ENCODE measurements at places on chromosomes 3 and 15.

- DNase-seq, result no peak
Measured at GRCh38 chr3:102113421-102114041, 264.2 kb downstream of the NFKBIZ start.

- no peak for DNase-seq
Measured at GRCh38 chr3:55173504-55173903, 245.6 kb upstream of the LRTM1 start.

- no peak for DNase-seq
Measured at GRCh38 chr3:187725653-187726370, 19.5 kb downstream of the BCL6 start.

GRCh38 chr3:123054931-123055330 lies 11.9 kb upstream of the PDIA5 start:
- DNase-seq, result no peak

DNA sequence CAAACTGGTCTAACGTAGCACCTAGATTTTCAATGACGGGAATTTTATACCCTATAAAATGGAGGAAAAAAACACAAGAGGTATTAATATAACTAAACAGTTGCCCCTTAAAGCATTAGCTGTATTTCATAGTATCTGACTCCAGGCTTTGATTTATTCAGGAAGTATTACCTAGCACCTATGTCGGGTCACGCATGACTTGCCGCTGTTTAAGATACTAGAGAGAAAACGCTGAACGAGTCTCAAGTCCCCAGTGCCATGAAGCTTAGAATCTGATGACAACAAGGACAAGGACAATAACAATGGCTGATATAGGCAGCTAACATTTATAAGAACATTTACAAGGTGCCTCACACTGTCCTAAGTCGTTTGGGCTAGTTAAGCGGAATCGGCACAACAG lies 1.9 kb downstream of the SNRPA1 start:
- DNase-seq, result no peak

GRCh38 chr3:134904776-134905646 lies 110.0 kb downstream of the EPHB1 start:
- DNase-seq, result no peak

DNA sequence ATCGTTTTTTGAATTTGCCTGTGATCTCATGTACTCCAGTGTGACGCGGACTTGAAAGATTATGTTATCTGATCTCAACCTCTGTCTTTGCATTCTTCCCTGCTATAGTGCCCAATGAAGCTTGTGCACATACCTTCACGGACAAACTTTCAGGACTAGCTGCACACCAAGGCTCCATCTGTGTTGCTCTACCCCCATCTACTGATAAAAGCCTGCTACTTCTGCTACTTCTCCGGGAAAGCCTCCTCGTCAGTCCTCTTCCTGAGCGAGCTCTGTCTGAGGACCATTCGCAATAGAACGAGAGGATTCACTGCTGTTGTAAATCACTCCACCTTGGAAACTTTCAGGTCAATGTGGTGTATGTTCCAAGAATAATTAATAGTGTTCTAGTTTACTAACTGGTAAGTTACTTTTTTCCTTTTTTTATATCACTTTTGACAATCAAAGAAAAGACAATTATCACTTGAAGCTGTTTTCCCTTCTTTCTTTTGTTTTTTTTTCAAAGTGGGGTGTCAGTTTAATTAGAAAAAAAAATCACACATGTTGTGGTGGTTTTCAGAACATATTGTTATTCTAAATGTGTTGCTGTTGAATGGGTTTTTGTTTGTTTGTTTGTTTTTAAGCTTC lies 217.6 kb downstream of the ARRDC4 start:
- DNase-seq, result peak; percentile 20

GRCh38 chr3:134239538-134239937 lies 11.1 kb downstream of the RYK start:
- no peak for DNase-seq

GRCh38 chr15:72536506-72536905 lies 62.4 kb downstream of the ARIH1 start:
- DNase-seq, result no peak

GRCh38 chr3:108407886-108408285 lies 102.5 kb downstream of the MYH15 start:
- DNase-seq, result peak; percentile 67

- DNase-seq, result no peak
Measured at GRCh38 chr3:99419116-99419515, 219.3 kb upstream of the COL8A1 start.

- peak; percentile 46 for DNase-seq
Measured at GRCh38 chr3:146184241-146185015, 23.4 kb upstream of the PLOD2 start.

DNA sequence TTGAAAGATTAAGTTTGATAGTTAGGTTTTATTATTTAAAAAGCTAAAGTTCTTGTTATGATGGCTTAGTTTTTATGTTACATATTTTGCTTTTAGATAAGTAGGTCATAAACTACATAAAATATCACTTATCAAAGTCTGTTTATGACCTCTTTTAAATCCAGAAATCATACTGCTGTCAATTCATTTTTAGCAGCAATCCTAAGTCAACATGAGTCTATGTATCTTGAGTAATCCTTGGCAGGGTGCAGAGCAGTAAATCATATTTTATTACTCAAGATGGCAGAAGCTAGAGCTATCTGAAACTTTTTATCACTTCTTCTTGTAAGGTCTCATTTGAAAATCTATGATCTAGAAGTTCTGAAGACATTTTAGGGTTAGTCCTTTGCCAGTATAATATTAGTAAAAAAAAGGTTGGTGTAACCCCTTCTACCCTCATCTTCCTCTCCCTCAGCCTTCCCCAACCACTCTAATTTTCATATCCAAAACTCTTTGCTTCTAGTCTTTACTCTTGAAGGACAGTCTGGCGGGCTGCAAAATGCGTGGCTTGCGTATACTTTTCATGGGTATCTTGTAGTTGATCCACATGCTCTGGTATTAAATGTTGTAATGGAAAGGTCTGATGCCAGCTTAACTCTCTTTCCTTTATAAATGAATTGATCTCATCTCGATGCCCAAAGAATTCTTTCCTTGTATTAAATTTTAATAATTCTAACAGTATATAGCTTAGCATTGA lies 134.0 kb upstream of the THRB start:
- no peak for DNase-seq

GRCh38 chr3:194083637-194084224 lies 52.2 kb upstream of the HES1 start:
- DNase-seq, result no peak

- DNase-seq, result no peak
Measured at GRCh38 chr15:88506628-88507027, 39.1 kb downstream of the MRPS11 start.

GRCh38 chr15:68259883-68260282 lies 17.7 kb upstream of the FEM1B start:
- no peak for DNase-seq

- no peak for DNase-seq
Measured at GRCh38 chr3:158920371-158920770, 118.5 kb downstream of the MFSD1 start.

DNA sequence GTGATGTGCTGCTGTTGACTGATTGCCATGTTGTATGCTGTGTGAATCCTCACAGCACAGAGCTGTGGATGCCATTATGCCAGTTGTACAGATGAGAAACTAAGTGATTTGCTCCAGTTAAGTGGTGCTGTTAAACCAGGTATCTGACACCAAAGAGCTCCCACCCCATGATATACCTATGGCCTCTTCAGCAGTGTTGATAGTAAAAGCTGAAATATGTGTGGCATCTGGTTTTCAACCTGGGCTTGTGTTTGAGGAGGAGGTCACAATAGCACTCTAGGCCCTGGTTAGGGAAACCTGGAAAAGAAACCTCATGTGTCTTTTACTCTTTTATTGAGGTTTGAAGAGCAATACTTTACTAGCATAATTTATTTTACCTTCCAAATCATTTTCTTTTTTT lies 21.4 kb downstream of the RAD54L2 start:
- no peak for DNase-seq

- DNase-seq, result no peak
Measured at GRCh38 chr3:64977308-64978100, 289.7 kb upstream of the ADAMTS9 start.

Data from NCI-H1105 treated with DMSO at 0.1 percent for 48 hours (cell line).